Neural progenitor cell (in vitro differentiated cells): ENCODE measurements at places on chromosomes 4 and X. TPM values are rescaled to one million over a fixed set of nuclear protein-coding genes. Genes with fewer than 3 reads are reported as not detected.
A peak's percentile ranks its signal among the peaks of the same experiment; 100 is the strongest.

GRCh38 chr4:7157666-7158065 lies 34.7 kb upstream of the SORCS2 start:
- no peak for DNase-seq

DNA sequence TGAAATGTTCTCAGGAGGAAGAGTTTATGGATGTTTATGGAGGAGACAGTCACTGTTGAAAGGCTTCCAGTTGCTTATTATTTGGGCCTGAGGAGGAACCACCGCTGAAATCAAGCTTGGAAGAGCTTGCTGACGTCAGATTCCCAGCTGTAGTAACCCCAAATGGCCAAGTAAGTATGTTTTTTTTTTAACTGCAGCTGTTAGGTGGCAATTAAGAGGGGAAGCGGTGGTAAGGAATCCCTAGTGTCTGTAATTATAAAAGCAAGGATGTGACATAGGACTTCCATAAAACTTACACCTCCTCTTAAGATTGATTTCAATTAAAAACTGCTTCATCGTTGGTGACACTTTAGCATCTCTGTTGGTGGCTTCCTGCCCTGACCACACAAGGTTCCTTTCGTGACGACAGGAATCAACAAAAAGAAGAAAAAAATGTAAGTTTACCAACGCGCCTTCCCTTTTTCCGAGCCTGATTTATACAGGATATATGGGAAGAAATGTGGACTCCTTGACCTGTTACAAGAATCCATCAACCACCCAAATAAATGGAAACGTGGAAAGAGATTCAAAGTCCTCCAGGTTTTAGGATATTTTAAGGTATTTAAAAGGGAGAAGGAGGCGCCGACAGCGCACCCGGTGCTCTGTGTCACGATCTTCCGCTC lies 884 bp downstream of the RELL1 start:
- peak; percentile 16 for DNase-seq

DNA sequence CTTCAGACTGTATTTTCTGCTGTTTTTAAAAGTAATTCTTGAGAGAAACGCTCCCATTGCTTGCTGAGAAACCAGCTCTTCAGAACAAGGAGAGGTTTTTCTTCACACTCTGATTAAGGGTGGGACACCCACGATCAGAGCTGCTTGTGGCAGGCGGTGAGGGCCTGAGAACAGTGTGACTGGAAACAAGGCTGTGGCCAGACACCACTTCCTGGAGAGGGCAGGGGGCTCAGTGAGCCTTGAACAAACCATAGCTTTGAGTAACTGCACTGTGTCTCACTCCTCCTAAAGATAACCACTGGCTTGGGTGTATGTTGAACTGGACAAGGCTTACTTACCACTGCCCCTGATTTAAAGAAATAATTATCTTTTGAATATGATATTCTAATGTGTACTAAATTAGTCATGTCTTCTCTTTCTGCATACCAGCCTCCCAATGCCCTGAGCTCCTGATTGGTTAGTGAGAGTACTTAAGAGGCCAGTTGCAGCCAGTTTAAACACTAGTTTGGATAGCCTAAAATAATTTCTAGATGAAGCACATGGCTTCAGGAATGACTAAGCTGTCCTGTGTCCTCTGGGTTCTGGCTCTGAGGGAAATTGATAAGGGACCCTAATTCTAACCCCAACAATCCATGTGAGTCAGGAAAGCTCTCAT lies 3.7 kb upstream of the GPR82 start:
- DNase-seq: no peak

- DNase-seq: peak; percentile 29
These were observed 187.4 kb upstream of the TEX13C start for GRCh38 chrX:125132274-125132673.

DNA sequence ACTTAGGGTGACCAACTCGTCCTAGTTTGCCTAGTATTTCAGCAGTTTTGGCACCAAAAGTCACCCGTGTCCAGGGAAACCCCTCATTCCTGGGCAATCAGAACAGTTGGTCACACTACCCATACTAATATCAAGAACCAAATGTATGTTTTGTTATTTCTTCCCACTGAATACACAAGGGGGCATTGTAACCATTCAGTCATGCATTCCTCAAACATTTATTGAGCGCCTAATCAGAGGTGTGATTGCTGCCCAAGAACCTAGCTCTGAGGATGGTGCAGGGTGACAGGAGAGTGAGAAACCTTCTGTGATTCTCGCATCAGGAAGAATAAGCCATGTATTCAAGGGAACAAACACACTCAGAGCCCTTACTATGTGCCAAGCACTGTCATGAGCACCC lies 69.8 kb upstream of the RAI2 start:
- DNase-seq: no peak

The GNRHR gene
- total RNA-seq: not detected in 2 replicates

DNA sequence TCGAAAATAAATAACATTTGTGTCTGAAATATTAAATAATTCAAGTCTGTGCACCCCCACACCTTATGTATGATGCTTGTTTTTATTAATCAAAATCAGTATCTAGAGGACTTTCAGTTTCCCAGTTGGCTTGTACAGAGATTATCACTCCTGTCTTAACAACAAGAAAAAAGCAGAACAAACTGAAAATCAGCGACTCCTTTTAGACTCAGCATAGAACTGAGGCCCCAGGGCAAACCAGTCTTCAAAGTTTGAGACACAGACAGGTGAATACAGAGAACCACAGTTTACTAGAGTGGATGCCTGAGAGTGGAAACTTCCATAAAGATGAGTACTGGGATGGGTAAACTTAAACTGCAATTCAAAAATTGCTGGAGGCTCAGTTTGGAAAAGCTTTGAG lies 142.8 kb upstream of the KLF8 start:
- no peak for DNase-seq

The SPATA4 gene
- 0.09 TPM in 1 of 2 replicates, not detected in the other for total RNA-seq

- DNase-seq: peak; percentile 21
These were observed 6.4 kb downstream of the MTM1 start for GRCh38 chrX:150574559-150575418.

- no peak for DNase-seq
These were observed 121.9 kb downstream of the DKK2 start for GRCh38 chr4:106914223-106914622.

GRCh38 chr4:56261027-56261426 lies 126.3 kb downstream of the AASDH start:
- no peak for DNase-seq

The UGT2A1 gene
- not detected in 2 replicates for total RNA-seq
